ENCODE measurements at places on chromosomes 12 and 14. TPM values are rescaled to one million over a fixed set of nuclear protein-coding genes. Genes with fewer than 3 reads are reported as not detected.
A peak's percentile ranks its signal among the peaks of the same experiment; 100 is the strongest.

DNA sequence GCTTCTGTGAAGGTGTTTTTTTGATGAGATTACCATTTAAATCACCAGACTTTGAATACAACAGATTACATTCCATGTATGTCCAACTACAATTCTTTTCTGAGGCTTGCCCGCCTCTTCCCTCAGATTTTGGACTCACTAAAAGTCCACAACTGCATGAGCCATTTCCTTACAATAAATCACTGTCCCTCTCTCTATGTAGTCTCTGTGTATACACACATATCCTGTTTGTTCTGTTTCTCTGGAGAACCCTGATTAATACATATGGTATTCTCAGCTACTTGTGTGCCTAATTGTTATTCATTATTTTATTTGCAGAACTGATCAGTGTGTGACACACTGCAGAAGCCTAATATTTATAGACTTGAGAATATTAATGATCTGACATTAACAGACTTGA lies 2.4 kb upstream of the MIPOL1 start:
- no peak for DNase-seq
- no peaks in the 10 kb centered on the region for H3K36me3 ChIP-seq
- H3K4me3 ChIP-seq = no peak overlapping the region
- peaks cover 5% of the 10 kb centered on the region for H3K4me1 ChIP-seq

- no peak overlapping the region for H3K27ac ChIP-seq
- no peak for DNase-seq
- no peak overlapping the region for H3K4me3 ChIP-seq
- no peaks in the 10 kb centered on the region for H3K4me1 ChIP-seq
Observed at GRCh38 chr12:118480235-118480634, 103.9 kb downstream of the SUDS3 start.

RCOR1 gene
- total RNA-seq = 14.2 TPM

TMEM63C gene
- total RNA-seq = 0.67 TPM

DNA sequence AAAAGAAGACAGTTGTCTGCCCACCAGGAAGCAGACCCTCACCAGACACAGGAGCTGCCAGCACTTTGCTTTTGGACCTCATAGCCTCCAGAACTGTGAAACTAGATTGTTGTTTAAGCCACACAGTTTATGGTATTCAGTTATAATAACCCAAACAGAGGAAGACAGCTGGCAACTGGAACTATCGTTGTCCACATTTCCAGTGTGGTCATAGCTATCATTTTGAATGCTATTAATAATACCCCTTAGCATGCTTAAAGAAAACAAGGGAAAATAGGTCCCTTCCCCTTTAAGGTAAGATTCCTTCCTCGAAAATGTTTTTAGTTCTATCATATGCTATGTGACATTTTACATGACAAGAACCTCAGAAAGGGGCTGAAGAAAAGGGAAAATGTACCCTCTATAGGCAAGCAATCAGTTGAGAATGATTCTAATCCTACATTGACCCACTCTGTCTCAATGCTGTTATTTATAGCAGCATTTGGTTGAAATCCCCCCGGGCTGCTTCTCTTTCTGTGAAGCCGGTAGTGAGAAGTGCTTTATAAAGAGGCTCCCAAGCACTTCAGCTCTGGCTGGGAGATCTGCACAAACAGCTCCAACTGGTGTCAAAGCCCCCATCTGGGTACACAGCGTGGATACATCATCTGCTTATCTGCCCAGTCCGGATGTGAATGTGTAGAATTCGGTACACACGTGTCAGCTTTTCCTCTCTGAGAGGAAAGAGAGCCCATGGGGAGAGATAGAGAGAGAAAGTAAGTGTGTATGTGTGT lies 221.2 kb upstream of the FLRT2 start:
- no peak for DNase-seq
- H3K4me3 ChIP-seq = no peak overlapping the region
- H3K27ac ChIP-seq = no peak overlapping the region
- H3K27me3 ChIP-seq = no peaks in the 10 kb centered on the region
- H3K36me3 ChIP-seq = no peaks in the 10 kb centered on the region

DNA sequence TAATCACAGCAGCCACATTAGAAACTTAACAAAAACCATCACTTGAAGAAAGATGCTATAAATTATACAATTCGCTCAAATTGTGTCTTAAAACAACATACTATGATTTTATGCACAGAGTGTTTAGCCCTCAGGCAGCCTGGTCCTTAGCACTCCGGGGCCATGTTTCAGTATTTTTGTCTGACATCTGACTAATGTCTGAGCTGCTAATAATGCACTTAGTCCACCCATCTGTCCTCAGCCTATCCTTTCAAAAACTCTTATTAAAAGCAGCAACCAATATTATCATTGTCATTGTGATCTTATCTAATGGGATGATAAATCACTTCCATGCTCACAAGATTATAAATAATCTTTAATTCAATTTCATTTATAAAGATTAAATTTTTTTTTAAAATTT lies 602.7 kb upstream of the FOXG1 start:
- no peaks in the 10 kb centered on the region for H3K4me1 ChIP-seq
- no peaks in the 10 kb centered on the region for H3K36me3 ChIP-seq
- H3K27ac ChIP-seq = no peak overlapping the region
- H3K4me3 ChIP-seq = no peak overlapping the region
- no peaks in the 10 kb centered on the region for H3K27me3 ChIP-seq

DNA sequence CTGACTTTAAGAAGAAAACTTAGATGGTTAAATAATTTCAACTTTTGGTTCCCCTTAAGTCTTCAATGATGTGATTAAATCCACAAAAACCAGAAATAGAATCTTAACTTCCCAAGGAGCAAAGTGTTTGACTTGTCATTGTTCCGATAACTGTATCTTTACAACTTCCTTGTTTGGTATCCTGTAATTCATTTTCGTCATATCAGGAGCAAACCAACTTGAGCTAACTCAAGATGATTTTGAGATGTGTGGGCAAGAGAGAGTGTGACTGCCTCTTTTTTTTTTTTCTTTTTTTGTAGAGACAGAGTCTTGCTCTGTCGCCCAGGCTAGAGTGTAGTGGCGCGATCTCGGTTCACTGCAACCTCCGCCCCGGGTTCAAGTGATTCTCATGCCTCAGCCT lies 25.3 kb downstream of the DRAM1 start:
- H3K27me3 ChIP-seq = no peaks in the 10 kb centered on the region
- H3K36me3 ChIP-seq = no peaks in the 10 kb centered on the region
- H3K4me3 ChIP-seq = no peak overlapping the region

DNA sequence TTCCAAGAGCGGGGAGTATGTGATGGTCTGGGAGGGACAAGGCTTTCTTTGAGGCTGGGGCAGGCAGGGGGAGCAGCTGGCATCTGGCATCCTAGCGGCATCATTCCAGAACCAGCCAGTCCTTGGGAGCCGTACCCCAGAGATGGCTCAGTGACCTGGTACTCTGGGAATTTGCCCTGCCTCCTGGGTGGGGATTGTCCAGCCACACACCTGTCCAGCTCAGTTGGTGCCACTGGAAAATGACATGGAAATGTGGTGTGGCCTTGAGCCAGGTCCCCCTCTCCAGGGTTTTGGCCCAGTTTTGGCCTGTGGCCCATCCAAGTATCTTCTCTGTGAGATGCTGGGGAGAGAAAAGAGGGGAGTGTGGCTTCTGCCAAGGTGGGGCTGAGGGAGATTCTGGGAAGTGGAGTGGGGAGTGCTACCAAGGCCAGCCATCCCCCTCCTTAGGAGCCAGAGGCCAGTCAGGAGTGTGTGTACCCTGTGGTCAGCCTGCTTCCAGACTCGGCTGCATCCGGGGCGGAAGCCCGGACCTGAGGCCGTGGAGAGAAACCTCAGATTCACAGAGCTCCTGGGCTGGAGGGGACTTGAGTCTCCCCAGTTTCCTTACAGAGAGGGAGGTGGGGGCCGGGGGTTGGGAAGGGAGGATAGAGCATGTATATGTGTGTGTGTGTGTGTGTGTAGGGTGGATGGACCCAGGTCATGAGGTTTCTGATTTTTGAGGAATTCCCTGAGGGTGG lies 14.7 kb upstream of the KRT80 start:
- peaks cover 33% of the 10 kb centered on the region for H3K4me1 ChIP-seq
- no peak overlapping the region for H3K4me3 ChIP-seq
- no peaks in the 10 kb centered on the region for H3K36me3 ChIP-seq
- H3K27ac ChIP-seq = peak overlapping the region; percentile 81
- DNase-seq = no peak

GCN1 gene
- total RNA-seq = 111 TPM

DNA sequence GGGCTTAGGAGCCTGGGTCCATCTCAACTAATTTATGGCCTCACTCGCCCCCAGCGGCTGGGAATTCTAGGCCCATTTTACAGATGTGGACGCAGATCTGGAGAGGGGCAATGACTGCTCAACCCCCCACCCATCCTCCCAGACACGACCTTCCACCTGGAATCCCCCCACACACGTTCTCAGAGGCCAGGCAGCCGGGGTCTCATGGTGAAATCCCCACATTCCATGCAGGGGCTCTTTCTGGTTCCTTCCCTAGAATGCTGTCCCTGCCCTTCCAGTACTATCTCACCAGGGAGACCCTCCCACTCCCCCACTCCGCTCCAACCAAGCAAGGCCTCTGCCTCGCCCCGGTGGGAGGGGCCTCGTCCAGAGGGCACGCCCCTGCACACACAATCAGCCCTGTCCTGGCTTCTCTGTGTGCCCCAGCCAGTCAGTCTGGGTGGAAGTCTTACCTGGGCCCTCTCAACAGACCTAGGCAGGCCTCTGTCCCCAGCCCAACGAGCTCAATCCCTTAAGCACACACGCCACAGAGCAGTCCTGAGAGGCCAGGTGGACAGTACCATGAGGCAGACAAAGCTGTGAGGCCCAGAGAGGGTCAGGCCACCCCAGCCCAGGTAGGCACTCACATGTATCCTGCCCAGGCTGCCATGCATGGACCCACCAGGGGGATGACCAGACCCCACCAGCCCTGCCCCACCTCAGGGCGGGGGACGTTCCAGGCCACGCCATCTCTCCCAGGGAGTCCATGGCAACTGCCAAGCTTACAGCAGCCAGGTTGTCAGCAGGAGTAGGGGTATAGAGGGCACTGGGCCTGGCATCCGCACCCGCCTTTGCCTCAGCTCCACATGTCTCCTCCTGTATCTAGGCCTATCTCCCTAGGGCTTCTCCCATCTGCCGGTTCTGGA lies 1.3 kb upstream of the ANKRD9 start:
- no peak overlapping the region for H3K4me3 ChIP-seq
- DNase-seq = peak; percentile 50
- no peak overlapping the region for H3K27ac ChIP-seq
- peaks cover 14% of the 10 kb centered on the region for H3K4me1 ChIP-seq

DNA sequence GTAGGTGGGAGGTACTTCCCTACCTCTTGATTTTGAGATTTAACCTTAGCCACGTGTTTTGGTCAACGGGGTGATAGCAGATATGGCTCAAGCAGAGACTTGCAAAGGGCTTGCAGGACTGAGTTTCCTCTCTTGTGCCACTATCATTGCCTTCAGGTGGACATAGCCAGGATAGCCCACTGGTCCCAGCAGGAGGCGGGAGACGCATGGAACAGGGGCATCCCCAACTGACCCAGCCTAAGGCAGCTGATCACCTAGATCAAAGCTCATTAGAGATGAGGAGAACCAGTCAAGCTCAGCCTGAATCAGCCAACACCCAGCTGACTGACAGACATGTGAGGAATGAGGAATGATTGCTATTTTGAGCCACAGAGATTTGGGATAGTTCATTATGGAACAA lies 49.6 kb downstream of the CALM1 start:
- H3K4me1 ChIP-seq = no peaks in the 10 kb centered on the region
- no peak overlapping the region for H3K4me3 ChIP-seq
- no peak for DNase-seq
- H3K27me3 ChIP-seq = no peaks in the 10 kb centered on the region

- H3K27ac ChIP-seq = no peak overlapping the region
- H3K4me3 ChIP-seq = no peak overlapping the region
- peaks cover 2% of the 10 kb centered on the region for H3K4me1 ChIP-seq
Observed at GRCh38 chr12:51341251-51342007, 5.0 kb downstream of the CELA1 start.

STON2 gene
- 69.8 TPM for total RNA-seq

SMIM41 gene
- 0.67 TPM for total RNA-seq

DNA sequence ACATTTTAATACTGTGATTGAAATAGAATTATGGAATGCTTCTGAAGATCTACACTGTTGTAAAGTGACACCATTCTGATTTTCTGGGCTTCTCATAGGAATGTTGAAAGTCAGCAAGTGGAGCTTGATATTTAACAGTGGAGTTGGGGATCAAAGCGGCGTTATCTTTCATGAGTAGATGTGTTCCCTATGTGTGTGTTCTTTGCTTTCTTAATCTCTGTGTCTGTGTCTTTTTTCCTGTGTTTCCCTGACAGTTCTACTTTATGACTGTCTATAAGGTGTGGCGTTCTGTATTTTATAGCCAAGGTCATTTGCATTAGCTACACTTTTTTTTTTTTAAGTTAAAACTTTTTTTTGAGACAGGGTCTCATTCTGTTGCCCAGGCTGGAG lies 24.7 kb downstream of the SYNE2 start:
- no peak for DNase-seq
- H3K4me3 ChIP-seq = no peak overlapping the region
- H3K4me1 ChIP-seq = peaks cover 36% of the 10 kb centered on the region
- H3K36me3 ChIP-seq = no peaks in the 10 kb centered on the region
- peak overlapping the region; percentile 55 for H3K27ac ChIP-seq

GRCh38 chr12:89236748-89237383 lies 115.4 kb downstream of the DUSP6 start:
- no peaks in the 10 kb centered on the region for H3K27me3 ChIP-seq
- no peak for DNase-seq
- H3K27ac ChIP-seq = no peak overlapping the region
- H3K36me3 ChIP-seq = no peaks in the 10 kb centered on the region

DNA sequence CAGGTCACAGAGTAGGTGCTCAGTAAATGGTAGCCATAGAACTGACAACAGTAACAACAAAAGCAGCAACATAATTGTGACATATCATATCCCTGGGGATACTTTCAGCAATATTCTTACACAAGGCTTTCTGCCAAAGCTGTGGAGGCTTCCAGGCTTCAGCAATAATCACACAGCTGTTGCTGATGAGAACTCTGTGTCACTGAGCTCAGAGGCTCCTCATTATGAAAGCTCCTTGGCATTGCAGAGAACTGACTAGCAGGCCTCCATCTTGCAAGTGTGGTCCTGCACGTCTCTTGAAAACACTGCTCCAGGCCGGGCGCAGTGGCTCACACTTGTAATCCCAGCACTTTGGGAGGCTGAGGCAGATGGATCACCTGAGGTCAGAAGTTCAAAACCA lies 97.3 kb upstream of the BTG1 start:
- DNase-seq = no peak
- H3K4me1 ChIP-seq = no peaks in the 10 kb centered on the region
- no peak overlapping the region for H3K27ac ChIP-seq
- no peaks in the 10 kb centered on the region for H3K27me3 ChIP-seq

KRT86 gene
- total RNA-seq = 1.1 TPM

All from thyroid gland (tissue), 4 donors.